ENCODE measurements at places on chromosomes 4 and X. TPM values are rescaled to one million over a fixed set of nuclear protein-coding genes. Genes with fewer than 3 reads are reported as not detected.
A peak's percentile ranks its signal among the peaks of the same experiment; 100 is the strongest.

The CXorf65 gene
- total RNA-seq = not detected

GRCh38 chrX:134738986-134739740 is 80.9 kb upstream of the PLAC1 start:
- no peaks in the 10 kb centered on the region for H3K36me3 ChIP-seq
- no peak overlapping the region for H3K4me3 ChIP-seq
- no peak for DNase-seq
- H3K27ac ChIP-seq = no peak overlapping the region

The SERTM2 gene
- total RNA-seq = 0.05 TPM

The PPEF2 gene
- not detected for total RNA-seq

DNA sequence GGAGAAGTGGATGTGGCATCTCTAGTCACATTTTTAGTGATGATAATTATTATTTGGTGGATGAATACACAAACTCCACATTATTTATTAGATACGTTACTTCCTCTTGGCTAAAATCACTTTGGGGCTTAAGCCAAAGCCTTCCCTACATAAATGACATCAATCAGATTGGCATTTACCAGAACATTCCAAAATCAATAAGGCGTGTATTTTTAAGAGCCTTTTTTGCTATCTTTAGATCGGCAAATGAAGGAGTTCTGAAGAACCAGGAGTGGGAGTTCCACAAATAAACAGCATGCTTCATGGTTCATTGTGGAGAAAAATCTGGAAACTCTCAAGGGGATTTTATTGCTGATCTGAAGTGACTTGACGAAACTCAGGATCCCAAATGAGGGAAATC is 89.7 kb downstream of the AMELX start:
- no peak for DNase-seq
- H3K4me1 ChIP-seq = no peaks in the 10 kb centered on the region
- no peaks in the 10 kb centered on the region for H3K36me3 ChIP-seq
- H3K27me3 ChIP-seq = no peaks in the 10 kb centered on the region

- H3K36me3 ChIP-seq = no peaks in the 10 kb centered on the region
- H3K4me3 ChIP-seq = no peak overlapping the region
- H3K27ac ChIP-seq = no peak overlapping the region
- no peaks in the 10 kb centered on the region for H3K4me1 ChIP-seq
- no peak for DNase-seq
Measured at GRCh38 chrX:254630-255215, 26.5 kb upstream of the PLCXD1 start.

DNA sequence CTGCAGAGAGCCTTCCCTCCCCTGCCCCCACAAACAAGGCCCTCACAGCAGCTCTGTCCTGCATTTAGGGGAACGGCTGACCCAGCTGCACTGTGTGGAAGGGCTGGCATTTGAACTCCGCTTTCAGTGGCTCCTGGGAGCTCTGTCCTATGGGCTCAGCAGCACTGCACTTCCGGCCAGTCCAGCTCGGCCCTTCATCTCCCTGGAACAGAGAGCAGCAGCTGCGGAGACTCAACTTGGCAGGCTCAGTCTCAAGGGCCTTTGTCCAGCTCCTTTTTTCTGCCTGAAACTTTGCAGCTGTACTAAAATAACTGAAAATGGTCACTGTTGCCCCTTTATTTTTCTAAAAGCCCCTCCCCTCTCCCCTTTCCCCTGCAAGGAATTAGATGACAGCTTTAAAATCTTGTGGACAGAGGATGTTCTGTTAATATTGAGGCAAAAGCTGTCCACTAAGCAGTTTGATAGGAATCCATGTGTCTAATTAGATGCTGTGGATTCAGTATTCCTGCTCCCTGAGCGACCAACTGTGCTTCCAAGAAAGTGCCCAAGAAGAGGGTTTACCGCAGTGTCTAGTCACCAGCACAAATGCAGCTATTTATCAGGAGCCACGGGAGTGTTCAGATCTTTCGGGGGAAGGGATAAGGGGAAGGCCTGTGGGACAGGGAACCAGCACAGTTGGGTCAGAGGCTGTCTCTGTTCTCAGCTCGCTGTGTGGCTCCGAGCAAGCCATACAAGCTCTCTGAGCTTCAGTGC is 133.1 kb downstream of the AFAP1 start:
- H3K4me1 ChIP-seq = no peaks in the 10 kb centered on the region
- peak; percentile 49 for DNase-seq
- no peaks in the 10 kb centered on the region for H3K27me3 ChIP-seq
- peaks cover 4% of the 10 kb centered on the region for H3K36me3 ChIP-seq
- H3K27ac ChIP-seq = peak overlapping the region; percentile 40

- H3K4me1 ChIP-seq = no peaks in the 10 kb centered on the region
- H3K4me3 ChIP-seq = no peak overlapping the region
- no peak for DNase-seq
- no peaks in the 10 kb centered on the region for H3K36me3 ChIP-seq
Measured at GRCh38 chrX:141669689-141670088, 28.9 kb downstream of the SPANXD start.

- no peaks in the 10 kb centered on the region for H3K36me3 ChIP-seq
- H3K4me3 ChIP-seq = no peak overlapping the region
- H3K27ac ChIP-seq = no peak overlapping the region
- no peak for DNase-seq
- no peaks in the 10 kb centered on the region for H3K27me3 ChIP-seq
Measured at GRCh38 chr4:121094297-121094966, 22.1 kb upstream of the NDNF start.

The CT47A7 gene
- not detected for total RNA-seq

- no peaks in the 10 kb centered on the region for H3K4me1 ChIP-seq
- no peak overlapping the region for H3K27ac ChIP-seq
- no peaks in the 10 kb centered on the region for H3K36me3 ChIP-seq
- no peaks in the 10 kb centered on the region for H3K27me3 ChIP-seq
Measured at GRCh38 chr4:7429601-7430078, 5.1 kb downstream of the PSAPL1 start.

- H3K4me3 ChIP-seq = no peak overlapping the region
- no peaks in the 10 kb centered on the region for H3K36me3 ChIP-seq
- no peak for DNase-seq
- H3K4me1 ChIP-seq = no peaks in the 10 kb centered on the region
Measured at GRCh38 chr4:8577972-8578371, 2.2 kb upstream of the GPR78 start.

DNA sequence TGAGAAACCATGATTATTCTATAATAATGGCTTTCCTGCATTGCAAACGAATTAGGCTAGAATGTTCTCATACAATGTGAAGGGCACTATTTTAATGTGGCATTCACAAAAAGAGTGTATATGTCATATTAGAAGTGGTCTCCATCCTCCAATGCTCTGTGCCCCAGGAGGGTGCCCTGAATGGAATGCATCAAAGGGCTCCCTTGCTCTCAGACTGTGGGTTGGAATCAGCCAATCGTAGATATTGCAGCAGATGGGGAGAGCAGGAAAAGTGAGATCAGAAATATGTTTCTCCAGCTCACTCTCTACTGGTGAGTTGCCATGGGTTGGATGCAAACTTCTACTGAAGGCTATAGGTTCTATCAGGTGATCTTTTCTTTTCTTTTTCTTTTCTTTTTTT is 11.9 kb upstream of the NSUN7 start:
- no peak overlapping the region for H3K4me3 ChIP-seq
- no peak overlapping the region for H3K27ac ChIP-seq
- H3K4me1 ChIP-seq = no peaks in the 10 kb centered on the region
- H3K36me3 ChIP-seq = no peaks in the 10 kb centered on the region
- DNase-seq = no peak

The TSPAN5 gene
- total RNA-seq = 5.3 TPM

DNA sequence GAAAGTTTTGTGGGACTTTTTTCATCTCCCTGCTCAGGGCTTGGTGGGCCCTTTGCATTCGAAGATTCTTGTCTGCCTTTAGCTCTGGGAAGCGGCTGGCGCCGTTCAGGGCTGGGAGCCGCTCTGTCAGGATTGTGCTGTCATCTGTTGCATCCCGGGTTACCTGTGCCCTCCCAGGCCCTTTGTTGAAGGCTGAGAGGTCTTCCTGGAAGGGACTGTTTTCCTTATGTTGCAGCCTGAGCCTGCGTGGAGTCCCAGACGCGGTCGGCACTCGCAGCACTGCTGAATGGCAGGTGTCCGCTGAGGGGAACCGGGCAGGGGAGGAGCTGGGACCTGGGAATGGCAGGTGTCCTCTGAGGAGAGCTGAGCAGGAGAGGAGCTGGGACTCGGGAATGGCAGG is 15.9 kb downstream of the RGS12 start:
- H3K27me3 ChIP-seq = no peaks in the 10 kb centered on the region
- no peak for DNase-seq
- no peaks in the 10 kb centered on the region for H3K36me3 ChIP-seq
- H3K4me1 ChIP-seq = peaks cover 6% of the 10 kb centered on the region
- H3K4me3 ChIP-seq = no peak overlapping the region
- H3K27ac ChIP-seq = no peak overlapping the region

The HMX1 gene
- not detected for total RNA-seq

The SHOX gene
- total RNA-seq = 0.12 TPM

GRCh38 chrX:131571348-131571747 is 27.5 kb downstream of the OR13H1 start:
- H3K27ac ChIP-seq = no peak overlapping the region
- DNase-seq = no peak
- no peaks in the 10 kb centered on the region for H3K27me3 ChIP-seq
- H3K4me1 ChIP-seq = no peaks in the 10 kb centered on the region
- no peaks in the 10 kb centered on the region for H3K36me3 ChIP-seq

DNA sequence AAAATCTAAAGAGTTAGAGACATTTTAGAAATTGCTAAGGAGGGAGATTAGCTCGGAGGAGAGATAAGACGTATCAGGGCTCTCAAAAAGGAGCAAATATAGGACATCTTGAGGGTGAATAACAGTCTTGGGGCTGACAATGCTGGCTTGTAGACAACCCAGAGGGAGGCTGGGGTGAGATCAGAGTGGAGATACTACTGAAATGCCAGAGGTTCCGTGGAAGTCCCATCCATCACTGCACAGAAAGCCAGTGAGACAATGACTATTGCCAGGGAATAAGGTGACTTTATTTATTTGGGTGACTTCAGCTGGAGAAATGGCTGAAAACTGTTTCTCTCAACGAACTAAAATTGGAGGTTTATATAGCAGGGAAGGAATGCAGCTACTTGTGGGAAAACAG is 838.1 kb upstream of the AGA start:
- no peaks in the 10 kb centered on the region for H3K36me3 ChIP-seq
- no peak overlapping the region for H3K4me3 ChIP-seq
- H3K4me1 ChIP-seq = no peaks in the 10 kb centered on the region
- no peaks in the 10 kb centered on the region for H3K27me3 ChIP-seq

- H3K36me3 ChIP-seq = no peaks in the 10 kb centered on the region
- no peak for DNase-seq
- H3K27ac ChIP-seq = no peak overlapping the region
- H3K27me3 ChIP-seq = no peaks in the 10 kb centered on the region
Measured at GRCh38 chr4:5802565-5802964, 90.3 kb downstream of the CRMP1 start.

- no peak overlapping the region for H3K4me3 ChIP-seq
- no peak for DNase-seq
- no peaks in the 10 kb centered on the region for H3K4me1 ChIP-seq
- H3K27me3 ChIP-seq = no peaks in the 10 kb centered on the region
- H3K27ac ChIP-seq = no peak overlapping the region
Measured at GRCh38 chr4:8235224-8235623, 34.3 kb upstream of the HTRA3 start.

The CT45A10 gene
- not detected for total RNA-seq

The TEX13D gene
- total RNA-seq = not detected

DNA sequence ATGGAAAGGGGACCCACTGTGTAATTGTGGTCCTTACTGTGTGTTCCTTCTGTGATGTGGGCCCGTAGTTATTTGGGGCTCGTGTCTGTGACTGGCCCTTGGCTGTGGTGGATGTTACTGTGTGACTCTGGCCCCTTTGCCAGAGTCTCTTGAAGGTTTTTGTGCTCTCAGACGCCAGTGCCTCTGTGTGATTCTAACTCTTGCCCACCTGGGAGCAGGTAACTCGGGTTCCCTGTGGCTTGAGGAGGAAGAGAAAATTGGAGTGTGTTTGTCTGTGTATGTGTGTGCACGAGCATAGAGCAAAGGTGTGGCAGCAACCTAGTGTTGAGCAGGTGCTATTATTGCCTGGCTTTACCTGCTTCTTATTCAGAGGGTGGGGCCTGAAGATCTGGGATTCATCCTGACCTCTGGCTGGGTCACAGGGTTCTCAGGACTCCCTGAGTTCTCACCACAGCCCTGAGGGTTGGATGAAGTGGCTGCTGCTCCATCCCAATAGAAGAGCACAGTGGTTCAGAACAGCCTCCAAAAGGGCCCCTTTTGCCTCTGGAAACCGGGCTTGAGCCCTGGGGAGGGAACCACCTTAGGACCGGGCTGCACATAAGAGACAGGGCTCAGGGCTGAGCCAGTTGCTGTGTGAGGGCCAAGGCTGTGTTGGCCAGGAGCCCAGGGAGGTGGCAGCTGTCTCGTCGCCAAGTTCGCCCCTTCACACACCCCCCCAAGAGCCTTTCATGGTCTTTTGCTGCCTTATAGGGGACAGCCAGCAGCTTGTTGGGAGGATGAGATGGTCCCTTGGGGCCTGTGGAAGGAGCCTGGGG is 1.3 kb downstream of the RBM10 start:
- peak overlapping the region; percentile 65 for H3K27ac ChIP-seq
- H3K4me1 ChIP-seq = no peaks in the 10 kb centered on the region
- H3K36me3 ChIP-seq = no peaks in the 10 kb centered on the region
- peak; percentile 52 for DNase-seq

The GPR82 gene
- total RNA-seq = 0.56 TPM

- no peak for DNase-seq
- no peaks in the 10 kb centered on the region for H3K27me3 ChIP-seq
- no peaks in the 10 kb centered on the region for H3K36me3 ChIP-seq
- no peak overlapping the region for H3K4me3 ChIP-seq
Measured at GRCh38 chrX:19760841-19761512, 126.4 kb downstream of the SH3KBP1 start.

GRCh38 chr4:155552180-155552579 is 114.5 kb upstream of the GUCY1A1 start:
- no peaks in the 10 kb centered on the region for H3K36me3 ChIP-seq
- H3K27ac ChIP-seq = no peak overlapping the region
- H3K27me3 ChIP-seq = no peaks in the 10 kb centered on the region
- H3K4me1 ChIP-seq = no peaks in the 10 kb centered on the region

DNA sequence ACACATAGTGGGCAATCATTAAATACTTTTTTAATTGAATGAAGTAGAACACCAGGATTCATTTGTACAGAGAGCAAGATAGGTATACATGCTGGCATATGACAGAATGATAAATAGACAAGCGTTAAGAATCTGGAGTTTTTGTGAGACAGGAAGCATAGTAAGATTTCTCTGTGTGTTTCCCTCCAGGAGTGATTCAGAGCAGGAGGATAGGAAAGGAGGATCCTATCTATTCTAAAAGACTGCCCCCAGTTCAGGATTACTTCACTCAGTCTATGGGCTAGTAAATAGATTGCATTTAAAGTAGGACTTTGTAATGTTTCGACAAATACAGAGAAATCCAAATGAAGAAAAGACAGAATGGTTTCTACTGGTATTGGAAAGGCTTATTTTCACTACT is 423.7 kb downstream of the PDGFC start:
- no peaks in the 10 kb centered on the region for H3K27me3 ChIP-seq
- no peak overlapping the region for H3K4me3 ChIP-seq
- no peaks in the 10 kb centered on the region for H3K4me1 ChIP-seq
- no peak overlapping the region for H3K27ac ChIP-seq
